Fibroblast of pulmonary artery (primary cell): ENCODE measurements at places on chromosomes 4 and X.

DNA sequence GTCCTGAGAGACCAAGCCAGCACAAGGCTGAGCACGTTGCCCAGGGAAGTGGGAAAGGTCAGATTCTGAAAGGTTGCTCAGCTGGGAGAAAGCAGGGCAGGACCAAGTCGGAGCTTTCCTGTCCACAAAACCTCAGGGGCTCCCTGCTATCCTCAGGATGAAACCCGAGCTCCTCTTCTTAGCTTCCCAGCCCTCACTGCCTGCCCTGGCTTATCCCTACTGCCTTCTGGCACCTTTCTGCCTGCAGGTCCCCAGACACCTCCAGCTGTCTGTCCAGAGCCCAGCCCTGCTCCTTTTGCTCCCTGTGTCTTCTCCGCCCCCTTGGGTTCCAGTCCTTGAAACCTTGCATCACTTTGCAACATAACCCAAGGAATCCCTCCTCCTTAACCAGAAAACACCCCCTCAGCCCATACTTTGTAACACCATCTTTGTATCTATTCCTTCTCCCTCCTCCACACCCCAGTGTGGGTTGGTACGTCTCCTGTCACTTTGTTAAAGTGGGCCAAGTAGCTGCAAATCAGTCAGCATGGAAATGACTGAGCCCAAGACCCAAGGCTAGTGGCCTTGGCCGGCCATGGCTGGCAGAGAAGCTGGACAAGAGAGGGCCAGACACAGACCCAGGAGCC is 20.0 kb upstream of the PRRG3 start:
- DNase-seq = no peak

GRCh38 chrX:9396930-9397329 is 67.9 kb upstream of the TBL1X start:
- peak; percentile 14 for DNase-seq

DNA sequence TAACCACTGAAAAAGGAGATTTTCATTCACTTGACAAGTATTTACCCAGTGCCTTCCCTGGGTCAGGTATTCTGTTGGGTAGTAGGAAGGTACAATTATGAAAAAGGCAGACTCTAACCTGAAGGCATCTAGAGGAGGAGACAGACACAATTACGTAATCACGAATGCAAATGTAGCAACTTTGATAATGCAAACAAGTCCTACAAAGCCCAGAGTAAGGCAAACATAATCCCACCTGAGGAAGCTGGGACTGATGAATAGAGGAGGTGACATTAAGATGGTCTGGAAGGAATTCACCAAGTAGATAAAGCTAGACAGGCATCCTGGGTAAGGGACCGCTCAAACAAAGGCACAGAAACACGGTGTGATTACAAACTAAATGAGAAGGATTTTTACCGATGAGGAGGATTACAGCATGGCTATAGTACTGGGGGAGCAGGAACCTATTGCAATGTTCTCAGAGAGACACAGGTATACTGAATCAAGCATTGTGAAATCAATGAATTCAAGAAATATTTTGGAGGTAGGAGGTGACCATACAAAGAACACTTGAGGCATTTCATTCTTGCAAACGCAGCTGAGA is 37.1 kb downstream of the TMEM150C start:
- DNase-seq = no peak

DNA sequence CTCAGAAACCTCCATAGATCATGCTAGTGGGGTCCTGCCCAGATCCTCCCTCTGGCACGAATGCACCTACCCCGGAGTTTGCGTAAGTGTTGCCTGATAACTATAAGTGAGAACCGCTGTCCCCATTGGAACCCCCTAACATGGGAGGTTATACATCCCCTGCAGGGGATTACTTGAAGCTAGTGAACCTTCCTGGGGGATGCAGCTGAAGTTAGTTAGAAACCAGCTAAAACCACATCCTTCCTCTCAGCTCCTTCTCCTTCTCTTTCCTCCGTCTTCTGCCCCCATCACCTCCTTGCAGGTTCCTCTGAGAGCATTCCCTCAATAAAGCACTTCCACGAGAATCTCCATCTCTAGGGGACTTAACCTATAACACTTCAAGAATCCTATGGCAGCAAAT is 95.0 kb downstream of the ZNF827 start:
- DNase-seq = no peak

DNA sequence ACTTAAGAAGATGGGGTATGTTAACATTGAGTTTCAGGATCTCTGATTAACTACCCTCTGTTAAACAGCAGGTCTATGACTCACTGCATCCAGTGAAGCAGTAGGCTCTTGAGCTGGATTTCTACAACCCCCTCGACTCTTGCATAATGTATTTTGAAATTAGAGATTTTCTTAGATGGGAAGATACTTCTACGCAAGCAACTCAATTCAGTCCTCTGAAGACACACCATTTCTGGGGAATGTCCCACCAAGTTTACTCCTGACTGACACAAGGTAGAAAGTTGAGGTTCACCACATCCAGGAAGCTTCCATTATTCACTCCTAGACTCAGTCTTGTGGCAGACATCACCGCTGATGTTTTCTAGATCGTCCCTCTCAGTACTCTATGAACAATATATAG is 12.9 kb downstream of the PALLD start:
- DNase-seq = peak; percentile 63

DNA sequence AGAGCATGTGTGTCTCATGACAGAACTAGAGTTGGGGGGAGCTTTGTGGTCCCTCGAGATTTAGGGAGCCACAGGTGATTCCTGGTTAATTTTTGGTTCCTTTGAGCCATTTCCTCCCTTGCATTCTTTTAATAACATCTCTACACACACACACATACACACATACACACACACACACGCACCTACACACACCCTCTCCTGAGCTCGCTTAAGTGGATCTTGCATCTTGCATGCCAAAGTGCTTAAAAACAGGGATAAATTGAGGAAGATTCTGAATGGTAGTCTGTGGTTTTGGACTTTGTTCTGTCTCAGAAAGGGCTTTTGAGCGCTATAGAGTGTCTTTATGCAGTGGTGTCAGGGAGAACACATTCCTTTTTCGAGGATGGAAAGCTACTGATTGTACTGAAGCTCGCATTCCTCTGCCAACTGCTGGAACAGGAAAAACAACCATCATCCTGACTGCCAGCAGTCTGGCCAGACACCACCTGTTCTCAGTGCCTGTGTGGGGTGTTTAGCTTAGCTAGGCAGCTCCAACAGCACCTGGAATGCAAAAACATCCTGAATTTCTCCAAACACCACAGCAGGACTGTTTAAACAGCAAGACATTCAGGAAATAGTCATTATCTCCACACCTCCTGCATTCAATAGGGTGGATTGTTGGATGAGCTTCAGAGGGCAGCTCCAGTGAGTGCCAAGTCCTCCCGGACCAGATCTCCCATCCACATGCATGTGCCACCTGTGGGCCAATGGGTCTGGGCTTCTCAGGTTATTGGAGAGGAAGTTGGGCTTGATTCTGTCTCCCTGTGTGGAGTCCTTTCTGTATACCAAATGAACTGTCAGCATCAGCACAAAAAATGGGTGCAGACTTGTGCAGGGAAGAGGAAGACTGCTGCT is 21.9 kb upstream of the IGFBP7 start:
- DNase-seq = peak; percentile 39
